CD4-positive, alpha-beta T cell treated with Interleukin-21 for 1 hour (primary cell): ENCODE measurements at places on chromosomes 3 and 15.

DNA sequence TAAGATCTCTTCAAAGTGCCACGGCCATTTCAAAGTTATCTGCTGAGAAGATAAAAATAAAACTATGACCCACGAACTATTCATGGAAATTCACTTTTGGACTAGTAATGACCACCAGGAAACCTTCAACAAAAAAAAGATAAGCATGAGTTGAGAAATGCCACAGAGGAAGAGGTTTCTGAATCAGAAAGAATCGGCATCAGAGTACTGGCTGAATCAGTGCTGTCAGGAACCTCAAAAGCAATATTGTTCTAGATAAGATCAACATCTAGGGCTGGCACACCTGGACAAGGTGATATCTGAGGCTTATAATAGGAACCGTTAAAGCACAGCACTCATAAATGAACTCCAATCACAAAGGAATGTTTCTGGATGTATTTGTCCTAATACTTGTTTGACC, 72.7 kb downstream of the PEAK1 start:
- DNase-seq: no peak

DNA sequence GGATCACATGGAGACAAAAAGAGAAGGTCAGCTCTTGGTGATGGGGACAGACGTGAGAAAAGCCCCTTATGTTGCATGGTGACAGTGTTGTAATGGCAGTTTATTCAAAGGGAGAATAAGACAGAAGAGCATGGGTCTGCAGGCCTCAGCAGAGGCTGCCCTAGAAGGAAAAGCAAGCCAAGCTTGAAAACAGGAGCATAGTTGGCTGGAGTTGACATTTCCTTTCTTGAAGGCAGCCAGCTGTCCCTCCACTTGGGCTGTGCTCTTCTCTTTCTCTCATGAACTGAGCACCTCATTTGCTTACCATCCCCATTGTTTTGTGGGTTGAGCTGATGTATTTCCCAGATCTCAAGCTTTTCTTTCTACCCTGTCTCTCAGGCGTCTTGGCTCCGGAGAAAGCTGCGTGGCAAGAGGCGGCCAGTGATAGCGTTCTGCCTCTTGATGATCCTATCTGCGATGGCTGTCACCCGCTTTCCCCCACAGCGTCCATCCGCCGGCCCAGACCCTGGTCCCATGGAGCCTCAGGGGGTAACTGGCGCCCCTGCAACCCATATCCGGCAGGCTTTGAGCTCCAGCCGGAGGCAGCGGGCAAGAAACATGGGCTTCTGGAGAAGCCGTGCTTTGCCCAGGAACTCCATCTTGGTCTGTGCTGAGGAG, 52.9 kb downstream of the GASK1A start:
- no peak for DNase-seq

DNA sequence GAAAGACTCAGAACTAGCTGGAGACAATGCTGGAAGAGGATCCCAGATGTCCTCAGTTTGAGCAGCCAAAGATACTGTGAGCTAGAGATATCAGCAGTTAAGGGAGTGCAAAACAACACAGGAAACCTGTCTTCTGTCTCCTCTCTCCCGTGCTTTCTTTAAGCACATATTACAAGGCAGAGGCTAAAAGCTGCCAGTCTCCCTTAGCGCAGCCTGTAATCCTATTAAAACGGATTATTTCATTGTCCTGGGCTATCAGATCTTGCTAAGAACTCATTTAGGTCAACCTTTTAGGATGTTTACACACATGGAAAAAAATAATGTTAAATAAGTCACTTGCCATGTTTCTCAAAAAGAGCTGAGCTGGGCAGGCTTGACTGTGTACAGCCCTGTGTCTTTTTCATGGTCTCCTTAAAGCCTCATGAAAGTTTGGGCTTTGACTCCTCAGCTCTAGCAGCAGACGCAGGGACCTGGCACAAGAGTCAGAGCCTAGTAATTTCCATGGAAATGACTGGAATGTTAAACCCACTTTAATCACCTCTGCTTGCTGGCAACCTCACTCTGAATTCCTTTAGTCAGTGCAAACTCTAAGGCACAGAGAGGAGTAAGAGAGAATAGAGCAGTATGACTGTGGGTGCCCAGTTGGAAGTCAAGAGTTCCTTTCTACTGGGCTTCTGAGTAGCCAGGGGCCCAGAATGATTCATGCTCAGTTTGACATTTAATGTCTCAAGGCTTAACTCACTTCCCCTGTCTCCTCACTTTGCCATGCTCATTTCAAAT, 491.9 kb downstream of the NTRK3 start:
- no peak for DNase-seq

DNA sequence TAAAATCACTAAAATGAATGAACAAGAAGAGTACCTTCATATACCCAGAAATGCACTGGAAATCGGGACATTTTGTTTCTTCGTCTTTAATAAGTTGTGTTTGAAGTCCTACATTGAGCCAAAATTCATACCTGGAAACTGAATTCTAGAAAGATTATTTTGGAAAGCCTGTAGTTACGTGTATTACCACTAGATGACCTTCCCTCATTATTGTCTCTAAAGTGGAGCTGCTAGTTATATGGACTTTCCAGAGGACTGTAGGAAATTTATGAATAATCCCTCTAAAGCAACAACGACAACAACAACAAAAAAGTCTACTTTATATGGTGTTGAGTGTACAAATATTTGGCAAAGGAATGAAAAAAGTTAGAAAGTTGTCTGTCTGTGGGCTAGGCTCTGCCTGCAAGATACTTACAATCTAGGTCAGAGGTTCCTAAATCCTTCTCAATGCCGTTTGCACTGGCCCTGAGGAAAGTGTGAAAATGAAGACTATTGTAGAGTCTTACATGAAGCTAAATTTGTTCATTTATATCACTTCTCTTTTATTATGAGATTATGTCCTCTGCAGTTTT, 234.8 kb upstream of the NR2E3 start:
- no peak for DNase-seq

- no peak for DNase-seq
Measured at GRCh38 chr3:171541647-171542046, 81.4 kb upstream of the TNIK start.

DNA sequence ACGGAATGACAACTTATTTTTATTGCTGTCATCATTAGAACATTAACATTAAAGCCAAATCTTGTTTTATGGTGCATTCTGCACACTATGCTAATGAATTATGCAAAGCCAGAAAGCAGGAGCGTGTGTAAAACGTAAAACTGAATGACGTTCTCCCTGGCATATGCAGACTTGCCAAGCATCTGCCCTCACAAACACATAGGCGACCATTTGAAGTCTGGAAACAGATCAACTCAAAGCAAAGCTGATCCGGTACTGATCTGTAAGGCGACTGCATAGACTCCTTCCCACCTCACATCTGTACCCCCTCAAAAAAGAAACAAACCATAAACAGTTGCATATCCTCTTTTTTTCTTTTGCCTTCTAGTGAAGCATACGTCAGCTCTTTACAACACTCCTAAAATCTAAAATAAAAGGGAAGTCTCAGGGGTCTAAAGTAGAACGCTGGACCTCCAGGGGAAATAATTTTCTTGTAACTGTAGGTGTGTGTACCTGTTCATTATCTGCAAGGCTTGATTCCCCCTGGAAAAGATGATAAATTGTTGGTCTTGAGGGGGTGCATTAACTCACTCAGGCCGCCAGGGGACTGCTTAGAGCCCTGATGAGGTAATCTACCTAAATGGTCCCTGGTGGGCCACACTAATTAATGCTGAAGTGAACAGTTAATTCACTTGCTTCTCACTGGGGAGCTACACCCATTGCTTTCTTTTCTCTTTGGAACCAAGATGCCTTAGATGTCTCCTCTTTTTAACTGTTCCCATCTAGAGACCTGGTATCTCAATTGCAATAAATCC, 231.4 kb downstream of the CDIN1 start:
- no peak for DNase-seq

DNA sequence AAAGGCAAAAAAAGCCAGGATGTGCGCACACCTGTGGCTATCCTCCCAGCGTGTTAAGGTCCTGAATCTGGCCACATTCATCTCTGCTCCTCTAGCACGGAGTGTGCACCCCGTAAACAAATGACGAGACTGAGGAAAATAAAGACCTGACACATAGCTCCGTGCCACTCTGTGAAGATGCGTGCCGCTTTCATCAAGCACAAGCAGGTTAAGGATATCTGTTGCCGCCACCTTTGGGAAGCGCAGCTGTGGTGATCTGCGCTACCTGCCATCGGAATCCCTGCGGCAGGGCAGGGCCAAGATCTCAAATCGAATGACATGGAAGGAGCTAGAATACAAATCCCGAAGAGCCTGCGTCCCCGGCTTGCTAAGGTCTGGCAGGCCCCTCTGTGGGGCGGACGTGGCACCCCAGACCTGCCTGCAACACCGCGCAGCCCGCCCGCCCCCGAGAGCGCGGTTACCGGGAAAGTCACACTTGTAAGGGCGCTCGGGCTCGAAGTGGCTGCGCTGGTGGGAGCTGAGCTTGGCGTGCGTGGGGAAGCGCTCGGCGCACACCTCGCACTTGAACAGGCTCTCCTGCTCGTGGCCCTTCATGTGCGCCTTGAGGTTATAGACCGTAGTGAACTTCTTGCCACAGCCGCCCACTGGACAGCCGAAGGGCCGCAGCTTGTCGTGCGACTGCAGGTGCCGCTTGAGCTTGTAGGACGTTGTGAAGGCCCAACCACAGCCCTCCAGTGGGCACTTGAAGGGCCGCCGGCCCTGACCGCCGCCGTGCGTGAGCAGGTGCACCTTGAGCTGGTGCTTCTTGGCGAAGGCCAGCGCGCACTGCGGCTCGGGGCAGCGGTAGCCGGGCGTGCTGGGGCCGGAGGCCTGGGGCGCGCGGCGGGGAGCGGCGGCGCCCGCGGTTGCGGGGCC, 936 bp downstream of the ZXDC start:
- peak; percentile 30 for DNase-seq

DNA sequence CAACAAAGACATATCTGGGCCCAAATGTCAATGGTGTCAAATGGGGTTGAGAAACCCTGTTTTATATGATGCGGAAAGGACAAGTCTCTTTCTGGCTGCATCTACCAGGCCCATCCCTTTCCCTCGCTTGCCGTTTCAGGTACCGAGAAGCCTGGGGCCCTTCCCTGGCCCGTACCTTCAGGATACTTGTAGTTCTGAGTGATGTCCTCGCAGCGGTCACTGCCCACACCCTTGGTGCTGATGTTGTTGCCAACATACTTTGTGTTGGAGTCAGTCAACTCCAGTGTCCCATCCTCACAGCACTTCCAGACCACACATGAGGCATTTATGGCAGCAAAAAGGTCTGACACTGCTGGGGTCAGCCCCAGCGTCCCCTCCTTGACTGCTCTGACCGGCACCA, 13.8 kb downstream of the EPB42 start:
- no peak for DNase-seq

DNA sequence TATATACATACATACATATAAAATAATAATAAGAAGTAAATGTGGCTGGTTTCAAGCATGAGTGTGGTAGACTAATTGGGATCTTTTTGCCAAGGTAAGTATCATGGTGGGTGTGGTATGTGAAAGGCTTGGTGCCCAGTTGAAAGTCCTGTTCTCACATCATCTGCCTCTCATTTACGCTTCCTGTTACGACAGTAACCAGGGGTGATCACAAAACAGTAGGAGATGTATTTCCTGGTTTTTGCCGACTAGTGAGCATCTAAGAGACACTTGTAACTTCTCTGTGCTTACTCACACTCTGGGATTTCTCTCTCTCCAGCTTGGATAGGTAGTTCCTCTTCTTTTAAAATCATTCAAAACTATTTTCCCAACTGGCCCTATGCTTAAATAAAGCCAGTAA, 1028.3 kb upstream of the NR2F2 start:
- no peak for DNase-seq

- no peak for DNase-seq
Measured at GRCh38 chr3:58254144-58254543, 16.6 kb downstream of the ABHD6 start.

DNA sequence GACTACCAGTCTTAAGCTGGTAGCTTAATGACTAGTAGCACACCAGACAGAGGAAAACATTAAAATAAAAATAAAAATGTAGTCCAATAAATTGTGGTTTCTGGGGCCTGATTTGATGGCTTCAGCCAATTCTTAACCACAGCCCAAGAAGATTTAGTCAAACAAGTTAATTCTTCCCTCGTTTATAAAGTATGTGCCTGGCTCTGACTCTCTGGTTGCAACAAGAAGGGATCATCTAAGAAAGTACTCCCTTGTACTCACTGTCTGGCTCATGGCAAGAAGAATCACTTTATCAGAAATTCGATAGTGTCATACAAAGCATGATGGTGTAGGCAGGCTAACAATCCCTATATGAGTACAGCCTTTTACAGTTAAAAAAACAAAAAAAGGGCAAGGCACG, 141.9 kb downstream of the P3H2 start:
- DNase-seq: no peak

GRCh38 chr15:85354461-85354860, 25.9 kb upstream of the AKAP13 start:
- DNase-seq: no peak

- DNase-seq: no peak
Measured at GRCh38 chr3:124295362-124295761, 303.4 kb upstream of the ROPN1 start.

DNA sequence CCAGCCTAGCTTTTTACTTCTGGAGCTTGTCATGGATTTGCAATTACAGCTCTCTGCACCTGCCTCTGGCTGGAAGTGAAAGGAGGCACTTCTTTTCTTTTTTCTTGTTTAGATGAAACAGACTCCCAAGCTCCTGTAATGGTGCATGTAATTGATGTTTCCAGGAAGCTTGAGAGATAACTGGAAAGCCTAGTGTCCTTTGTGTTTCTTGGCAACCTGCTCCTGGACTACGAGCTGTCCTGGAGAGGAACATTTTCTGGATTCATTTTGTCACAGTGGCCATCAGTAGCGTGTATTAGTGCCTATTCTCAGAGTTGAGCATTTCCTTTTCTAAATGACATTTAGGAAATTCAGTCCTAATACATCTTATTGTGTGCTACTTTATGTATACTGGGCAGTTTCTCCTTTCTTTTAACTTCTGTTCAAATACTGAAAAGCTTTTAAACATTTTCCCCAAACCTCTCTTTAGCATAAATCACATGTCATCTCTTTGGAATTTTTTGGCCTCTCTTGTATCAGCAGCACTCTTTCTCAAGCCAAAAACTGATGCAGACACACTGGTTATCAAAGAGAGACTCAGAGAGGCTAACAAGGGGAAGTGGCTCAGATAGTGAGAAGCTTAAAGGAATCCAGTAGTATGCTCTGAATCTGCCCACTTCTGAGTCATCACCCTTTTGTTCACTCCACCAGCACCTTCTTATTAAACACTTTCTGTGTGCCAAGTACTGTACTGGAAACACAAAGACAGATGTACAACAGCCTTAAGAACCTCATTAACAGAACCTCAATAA, 62.6 kb upstream of the SLC2A2 start:
- no peak for DNase-seq

- no peak for DNase-seq
Measured at GRCh38 chr3:176561826-176562225, 635.5 kb downstream of the TBL1XR1 start.

DNA sequence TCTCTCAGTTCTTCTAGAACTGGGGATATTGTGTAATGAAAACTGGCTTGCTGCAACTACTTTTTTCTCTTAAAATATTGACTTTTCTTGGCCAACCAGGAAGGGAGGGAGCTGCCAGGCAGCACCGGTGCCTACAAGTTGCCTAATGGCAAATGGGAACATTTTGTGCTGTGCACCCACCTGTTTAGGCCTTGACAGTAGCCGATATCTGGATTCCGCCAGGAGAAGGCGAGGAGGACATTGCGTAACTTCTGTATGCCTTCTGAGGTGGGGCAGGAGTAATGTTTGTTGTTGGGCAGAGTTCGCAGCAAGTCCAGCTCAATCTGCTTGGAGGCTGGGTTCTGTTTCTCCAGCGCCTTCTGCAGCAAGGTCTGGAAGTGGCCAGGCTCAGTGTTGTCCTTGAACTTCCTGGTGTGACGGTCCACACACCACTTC, 64.9 kb downstream of the TBC1D2B start:
- DNase-seq: no peak
